ENCODE measurements at places on chromosomes 1 and 21.

- DNase-seq: no peak
These were observed at the start of gene TNFSF18 for GRCh38 chr1:173050865-173051264. TNFSF18 (minus strand) TSS chr1:173050941; CDS start chr1:173050896, 45 bp downstream.

GRCh38 chr1:86811142-86811924, 102.6 kb downstream of the SELENOF start:
- no peak for DNase-seq

DNA sequence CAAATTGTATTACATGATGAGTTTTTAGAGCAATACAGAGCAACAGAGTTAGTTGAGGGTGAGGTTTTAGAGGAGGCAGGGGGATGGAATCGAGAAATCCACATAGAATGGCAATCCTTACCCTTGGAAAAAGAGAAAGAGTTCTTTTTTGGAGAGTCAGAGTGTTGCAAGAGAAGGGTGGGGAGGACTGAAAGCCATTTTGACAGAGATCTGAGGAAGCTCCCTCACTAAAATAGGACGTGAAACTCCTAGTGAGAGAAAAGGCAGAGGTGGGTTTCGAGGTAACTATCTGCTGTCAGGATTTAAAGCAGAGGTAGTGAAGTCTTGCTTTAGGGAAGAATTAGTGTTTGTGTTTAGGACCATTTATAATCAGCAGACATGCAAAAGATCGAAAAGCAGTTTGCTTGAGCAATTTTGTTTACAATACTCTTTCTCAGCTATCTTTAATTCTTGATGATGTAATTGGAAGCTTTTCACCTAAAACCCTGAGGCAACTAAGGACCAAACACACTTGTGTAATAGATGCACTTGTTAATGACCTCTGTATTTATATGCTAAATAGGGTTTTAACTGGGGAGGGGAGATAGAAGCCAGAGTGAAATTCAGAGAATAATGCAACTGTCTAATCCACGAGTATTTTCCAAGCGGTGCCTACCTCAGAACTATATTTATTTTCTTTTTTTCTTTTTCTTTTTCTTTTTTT, 20.0 kb downstream of the ADAMTS5 start:
- no peak for DNase-seq

DNA sequence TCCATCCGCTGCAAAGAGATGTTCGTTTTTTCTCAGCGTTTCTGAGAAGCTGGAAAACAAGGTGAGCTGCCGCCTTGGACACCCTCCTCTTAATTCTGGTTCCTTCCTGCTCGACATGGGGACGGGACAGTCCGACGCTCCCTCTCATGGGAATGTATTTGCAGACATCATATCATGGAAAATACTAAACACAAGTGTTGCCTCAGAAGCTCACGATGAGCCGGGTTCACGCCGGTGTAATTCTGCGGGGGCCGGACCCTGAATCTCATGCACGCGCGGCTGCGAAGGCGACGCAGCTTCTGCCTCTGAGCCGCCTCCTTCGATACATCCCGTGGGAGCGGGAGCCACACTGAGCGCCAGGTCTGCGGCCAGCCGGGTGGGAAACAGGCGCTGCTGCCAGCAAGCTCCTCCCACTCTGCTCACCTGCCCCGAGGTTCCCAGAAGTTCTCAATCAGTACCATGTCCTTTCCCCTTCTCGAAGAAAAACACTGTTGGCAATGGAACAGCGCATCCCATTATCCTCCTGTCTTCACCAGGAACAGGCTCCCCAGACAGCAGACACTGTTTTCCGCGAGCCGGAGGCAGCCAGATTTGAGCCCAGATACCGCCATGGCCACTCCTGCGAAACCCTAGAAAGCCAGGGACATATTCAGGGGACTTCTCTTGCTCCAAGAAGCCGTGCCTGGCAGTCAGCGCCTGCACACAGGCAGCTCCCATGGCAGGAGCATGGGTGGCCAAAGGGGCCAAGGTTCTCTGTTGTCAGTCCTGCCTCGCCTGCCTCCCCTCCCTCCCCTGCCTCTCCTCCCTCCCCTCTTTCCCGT, 98.0 kb downstream of the WDR4 start:
- DNase-seq: no peak

DNA sequence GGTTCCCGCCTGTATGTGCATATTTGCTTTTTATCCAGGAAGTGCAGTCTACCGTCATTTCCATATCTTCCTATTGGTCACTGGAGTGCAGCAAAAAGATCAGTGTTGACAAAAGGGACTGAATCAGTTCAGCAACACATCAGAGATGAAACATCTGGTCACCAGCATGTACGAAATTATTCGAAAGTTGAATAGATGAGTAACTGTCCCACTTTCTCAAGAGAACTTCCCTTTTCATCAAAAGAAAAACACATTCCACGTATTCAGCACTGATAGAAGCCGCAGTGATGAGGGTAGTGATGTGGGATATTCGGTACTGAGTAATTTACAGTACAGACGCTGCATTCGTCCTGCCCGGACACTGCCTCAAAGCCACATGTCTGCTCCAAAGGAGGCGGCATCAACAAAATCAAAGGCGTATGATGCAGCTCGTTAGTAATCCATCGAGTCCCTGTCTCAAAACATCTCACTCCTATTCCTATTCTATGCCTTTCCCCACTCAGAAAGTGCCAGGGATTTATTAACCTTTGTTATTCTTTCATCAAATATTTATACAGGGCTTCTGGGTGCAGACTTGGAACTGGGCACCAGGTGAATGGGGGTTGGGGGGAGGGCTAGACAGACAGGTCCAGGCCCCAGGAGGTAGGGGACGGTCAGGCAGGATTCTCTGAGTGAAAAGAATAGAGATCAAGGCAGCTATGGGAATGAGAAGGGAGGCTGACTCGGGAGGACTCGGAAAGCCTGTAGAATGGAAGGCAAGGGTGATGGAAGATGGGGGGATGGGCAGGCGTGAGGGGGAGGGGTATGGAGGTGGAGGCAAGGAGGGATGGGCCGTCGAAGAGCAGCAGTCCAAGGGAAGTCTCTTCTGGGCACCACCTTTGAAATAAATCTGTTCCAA, 79.5 kb upstream of the SLC45A1 start:
- DNase-seq: no peak

GRCh38 chr1:25560001-25560400, 16.6 kb downstream of the LDLRAP1 start:
- DNase-seq: no peak

DNA sequence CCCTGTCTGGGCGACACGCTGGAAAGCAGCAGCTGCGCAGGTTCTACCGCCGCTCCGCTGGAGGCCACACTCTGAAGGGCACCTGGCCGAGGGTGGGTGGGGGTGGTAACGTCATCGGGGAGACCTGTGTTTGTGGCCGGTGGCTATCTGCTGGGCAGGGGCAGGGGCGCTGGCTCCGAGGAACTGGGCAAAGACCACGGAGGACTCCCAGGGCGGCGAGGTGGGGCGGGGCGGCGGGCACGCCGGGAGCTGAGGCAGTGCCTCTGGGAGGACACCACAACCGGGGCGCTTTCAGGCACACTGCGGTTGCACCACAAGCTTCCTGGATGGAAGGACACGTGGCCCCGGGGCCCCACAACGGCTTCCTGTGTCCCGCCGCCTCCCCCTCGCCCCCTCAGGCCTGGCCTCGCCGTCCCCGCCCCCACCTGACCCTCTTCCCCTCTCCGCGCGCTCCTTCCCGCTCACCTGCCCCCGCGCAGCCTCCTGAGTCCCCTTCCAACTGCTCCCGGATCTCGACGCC, 3.3 kb upstream of the DENND2D start:
- peak; percentile 76 for DNase-seq

DNA sequence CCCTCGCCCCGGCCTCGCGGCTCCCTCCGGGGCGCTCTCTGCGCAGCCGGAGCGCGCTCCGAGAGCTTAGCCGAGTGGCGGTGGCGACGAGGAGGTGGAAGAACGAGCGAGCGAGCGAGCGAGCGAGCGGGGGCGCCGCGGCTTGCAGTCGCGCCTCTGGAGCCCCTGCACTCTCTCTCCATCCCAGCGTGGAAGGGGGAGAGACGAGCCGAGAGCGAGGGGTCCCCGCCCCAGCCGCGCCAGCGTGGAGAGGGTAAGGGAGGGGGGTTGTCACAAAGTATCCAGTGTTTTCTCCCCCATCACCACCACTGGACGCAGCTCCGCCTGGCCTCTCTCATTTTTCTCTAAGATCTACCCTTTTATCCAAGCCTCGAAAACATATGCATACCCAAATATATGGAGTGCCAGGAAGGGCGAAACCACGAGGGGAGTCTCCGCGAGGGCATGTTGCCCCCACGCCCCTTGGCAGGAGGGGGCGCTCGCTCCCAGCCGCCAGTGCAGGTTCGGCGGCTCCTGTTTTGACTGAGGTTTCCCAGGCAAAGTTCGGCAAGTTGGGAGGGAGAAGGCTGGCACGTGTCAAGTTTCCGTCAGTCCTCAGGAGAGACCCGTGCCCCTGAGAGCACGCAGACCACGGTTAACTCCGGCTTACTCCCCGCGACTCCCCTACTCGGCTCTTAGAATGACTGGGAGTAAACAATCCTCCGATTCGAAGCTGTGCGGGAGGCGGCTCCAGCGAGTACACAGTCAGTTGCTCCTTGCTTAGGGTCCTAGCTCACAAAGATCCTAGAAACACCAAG, 569 bp upstream of the DAB1 start:
- no peak for DNase-seq

DNA sequence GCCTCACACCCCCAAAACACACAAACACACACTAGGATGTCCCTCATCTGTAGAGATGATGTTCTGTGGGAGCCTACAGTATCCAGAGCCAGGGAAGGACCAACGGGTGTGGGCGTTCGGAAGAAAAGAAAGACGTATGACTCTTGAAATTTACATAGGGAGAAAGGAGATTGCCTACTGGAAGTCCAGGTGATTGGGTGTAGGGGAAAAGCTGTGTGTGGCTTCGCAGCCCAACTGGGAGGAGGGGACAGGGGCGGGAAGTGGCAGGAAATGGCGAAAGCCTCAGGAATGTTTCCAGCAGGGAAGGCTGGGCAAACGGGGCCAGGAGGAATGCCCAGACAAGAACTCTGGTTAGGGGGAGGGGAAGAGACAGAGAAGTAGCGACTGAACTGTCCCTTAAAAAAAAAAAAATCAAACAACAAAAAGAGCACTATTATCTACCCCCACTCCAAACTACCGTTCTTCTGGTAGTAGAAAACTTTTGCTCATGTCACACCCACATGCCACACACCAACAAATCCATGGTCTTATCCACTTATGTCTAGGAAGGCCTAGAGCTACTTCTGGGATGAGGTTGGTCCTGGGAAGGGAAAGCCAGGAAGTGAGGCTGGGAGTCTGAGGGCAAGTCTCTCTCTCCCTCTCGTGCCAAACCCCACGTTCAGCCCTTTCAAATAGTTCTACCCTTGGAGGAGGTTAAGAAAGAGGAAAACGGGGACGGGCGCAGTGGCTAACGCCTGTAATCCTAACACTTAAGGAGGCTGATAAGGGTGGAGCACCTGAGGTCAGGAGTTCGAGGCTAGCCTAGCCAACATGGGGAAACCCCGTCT, 1.8 kb upstream of the CKS1B start:
- no peak for DNase-seq

DNA sequence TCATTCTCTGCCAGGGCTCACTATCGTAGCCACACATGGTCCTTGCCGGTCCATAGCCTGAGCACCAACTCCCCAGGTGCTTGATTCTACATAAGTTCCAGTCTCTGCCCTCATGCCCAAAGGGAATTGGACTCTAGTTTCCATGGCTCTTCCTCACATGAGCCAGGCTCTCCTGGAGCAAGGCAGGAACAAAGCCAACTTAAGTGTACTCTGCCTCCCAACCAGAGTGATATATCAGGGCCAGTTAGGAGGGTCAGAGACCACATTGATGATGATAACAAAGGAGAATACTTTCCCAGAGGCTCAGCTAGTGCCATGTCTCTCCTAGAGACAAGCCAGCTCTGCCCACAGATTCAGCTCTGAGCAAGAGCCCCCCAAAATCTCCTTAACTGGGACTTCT, 70.9 kb downstream of the ERI3 start:
- DNase-seq: no peak

DNA sequence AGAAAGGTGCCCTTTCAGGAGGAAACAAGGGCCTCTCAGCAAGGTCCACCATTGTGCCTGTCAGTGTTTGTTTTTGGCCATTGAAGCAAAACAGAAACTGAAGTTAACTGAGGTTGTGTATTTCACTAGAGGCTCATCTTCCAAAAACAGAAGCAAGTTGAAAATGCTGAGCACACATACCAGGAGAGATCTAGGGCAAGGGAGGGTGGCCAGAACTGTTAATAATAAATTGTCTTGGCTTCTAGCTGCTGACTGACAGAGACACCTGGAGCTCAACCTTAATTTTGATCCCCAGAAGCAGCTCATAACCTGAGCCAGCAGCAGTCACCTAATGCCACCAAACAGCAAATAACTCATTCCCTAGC, 5.2 kb downstream of the AGMAT start:
- no peak for DNase-seq

- DNase-seq: no peak
These were observed 35.1 kb upstream of the OLIG2 start for GRCh38 chr21:32990666-32991065.

- DNase-seq: no peak
These were observed 21.4 kb downstream of the COL6A1 start for GRCh38 chr21:46002841-46003574.

GRCh38 chr1:69191335-69191734, 376.4 kb upstream of the LRRC7 start:
- no peak for DNase-seq

- DNase-seq: no peak
These were observed 87.9 kb downstream of the RIPK4 start for GRCh38 chr21:41678924-41679318.

DNA sequence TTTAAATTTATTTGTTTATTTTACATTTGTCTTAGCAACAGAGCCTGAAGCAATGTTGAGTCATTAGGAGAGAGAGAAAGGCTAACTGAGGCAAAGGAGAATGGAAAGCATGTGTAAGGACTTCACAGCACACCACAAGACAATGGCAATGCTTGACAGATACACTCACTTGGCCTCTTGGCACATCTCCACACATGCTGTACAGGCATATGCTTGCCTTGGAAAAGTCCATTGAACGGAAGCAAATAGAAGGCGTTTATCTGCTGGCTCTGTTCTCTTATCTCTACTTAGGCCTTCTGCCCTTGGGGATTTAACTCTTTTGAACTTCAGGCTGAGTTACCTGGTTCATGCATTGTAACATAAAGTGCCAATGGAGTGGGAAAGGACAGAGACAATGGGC, 262.2 kb upstream of the POU3F1 start:
- DNase-seq: no peak

- DNase-seq: no peak
These were observed 96.4 kb upstream of the FMN2 start for GRCh38 chr1:239995281-239995680.

DNA sequence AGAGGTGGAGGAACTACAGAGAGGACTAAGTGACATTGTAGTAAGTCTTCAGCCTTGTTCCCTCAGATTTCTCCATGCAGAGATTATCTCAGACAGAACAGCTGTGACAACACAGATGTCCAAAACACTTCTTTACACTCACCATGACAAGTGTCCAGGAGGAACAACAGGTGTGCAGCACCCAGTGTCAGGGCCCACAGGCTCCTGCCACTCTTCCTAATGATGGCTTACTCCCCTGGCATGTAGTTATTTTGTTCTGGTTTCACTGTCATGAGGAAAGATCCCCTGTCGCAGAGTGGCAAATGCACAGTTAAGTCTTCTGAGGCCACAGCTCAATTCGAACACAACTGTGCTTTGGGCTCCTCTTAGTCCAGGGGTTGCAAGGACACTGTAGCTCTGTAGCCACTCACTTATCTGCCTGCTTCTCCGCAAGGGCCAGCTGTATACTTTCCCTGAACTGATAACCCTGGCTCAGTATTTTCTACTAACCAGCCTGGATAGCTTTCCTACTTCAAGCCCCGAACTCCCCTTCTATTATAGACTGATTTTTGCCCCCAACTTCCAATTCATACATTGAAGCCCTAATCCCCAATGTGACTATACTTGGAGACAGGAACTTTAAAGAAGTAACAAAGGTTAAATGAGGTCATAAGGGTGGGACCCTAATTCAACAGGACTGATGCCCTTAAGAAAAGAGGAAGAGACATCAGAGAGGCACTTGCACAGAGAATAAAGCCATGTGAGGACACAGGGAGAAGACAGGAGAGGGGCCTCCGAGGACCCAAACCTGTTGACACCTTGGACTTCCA, 11.1 kb downstream of the PDZK1 start:
- DNase-seq: no peak
